T-cell (primary cell): ENCODE measurements at places on chromosomes 4 and X. TPM values are rescaled to one million over a fixed set of nuclear protein-coding genes. Genes with fewer than 3 reads are reported as not detected.

DNA sequence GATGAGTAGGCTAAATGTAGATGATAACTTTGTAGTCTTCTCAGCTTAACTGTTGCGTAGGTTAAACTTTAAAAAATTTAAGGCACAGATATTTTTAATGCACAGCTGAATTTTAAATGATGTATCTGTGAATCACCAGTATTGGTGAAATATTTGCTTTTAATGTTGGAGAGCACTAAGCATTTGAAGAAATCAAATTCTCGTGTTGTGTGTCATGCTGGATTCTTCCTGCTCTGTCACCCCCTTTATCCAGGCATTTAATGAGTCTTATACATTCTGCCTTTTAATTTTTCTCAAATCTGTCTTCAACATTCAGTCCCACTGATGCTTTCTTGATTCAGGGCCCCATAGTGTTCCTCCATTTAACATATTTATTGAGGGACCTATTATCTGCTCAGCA is 76.7 kb downstream of the SLC4A4 start:
- no peak for DNase-seq

The GYG2 gene
- 0.23 TPM for total RNA-seq

The UCP1 gene
- total RNA-seq = not detected

The MPP1 gene
- total RNA-seq = 15.1 TPM

The BANK1 gene
- 3.4 TPM for total RNA-seq

GRCh38 chr4:52250154-52250553 is 199.1 kb downstream of the SPATA18 start:
- DNase-seq = no peak

The TKTL2 gene
- not detected for total RNA-seq
